ENCODE measurements at places on chromosomes 3 and 15.

GRCh38 chr15:29596266-29596665, 226.0 kb downstream of the TJP1 start:
- peak; percentile 7 for DNase-seq

GRCh38 chr3:15148614-15149013, 49.7 kb upstream of the RBSN start:
- no peak for DNase-seq

DNA sequence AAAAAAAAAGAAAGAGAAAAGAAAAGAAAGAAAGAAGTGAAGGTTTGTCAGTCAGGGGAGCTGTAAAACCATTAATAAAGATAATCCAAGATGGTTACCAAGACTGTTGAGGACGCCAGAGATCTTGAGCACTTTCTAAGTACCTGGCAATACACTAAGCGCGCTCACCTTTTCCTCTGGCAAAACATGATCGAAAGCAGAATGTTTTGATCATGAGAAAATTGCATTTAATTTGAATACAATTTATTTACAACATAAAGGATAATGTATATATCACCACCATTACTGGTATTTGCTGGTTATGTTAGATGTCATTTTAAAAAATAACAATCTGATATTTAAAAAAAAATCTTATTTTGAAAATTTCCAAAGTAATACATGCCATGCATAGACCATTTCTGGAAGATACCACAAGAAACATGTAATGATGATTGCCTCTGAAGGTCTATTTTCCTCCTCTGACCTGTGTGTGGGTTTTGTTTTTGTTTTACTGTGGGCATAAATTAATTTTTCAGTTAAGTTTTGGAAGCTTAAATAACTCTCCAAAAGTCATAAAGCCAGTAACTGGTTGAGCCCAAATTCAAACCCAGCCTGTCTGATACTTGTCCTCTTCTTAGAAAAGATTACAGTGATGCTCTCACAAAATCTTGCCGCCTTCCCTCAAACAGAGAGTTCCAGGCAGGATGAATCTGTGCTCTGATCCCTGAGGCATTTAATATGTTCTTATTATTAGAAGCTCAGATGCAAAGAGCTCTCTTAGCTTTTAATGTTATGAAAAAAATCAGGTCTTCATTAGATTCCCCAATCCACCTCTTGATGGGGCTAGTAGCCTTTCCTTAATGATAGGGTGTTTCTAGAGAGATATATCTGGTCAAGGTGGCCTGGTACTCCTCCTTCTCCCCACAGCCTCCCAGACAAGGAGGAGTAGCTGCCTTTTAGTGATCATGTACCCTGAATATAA, 2.0 kb downstream of the B2M start:
- DNase-seq: peak; percentile 42

- no peak for DNase-seq
Observed at GRCh38 chr3:180329847-180330246, 272.1 kb upstream of the TTC14 start.

GRCh38 chr3:16174026-16174355, 489 bp upstream of the GALNT15 start:
- DNase-seq: peak; percentile 3

DNA sequence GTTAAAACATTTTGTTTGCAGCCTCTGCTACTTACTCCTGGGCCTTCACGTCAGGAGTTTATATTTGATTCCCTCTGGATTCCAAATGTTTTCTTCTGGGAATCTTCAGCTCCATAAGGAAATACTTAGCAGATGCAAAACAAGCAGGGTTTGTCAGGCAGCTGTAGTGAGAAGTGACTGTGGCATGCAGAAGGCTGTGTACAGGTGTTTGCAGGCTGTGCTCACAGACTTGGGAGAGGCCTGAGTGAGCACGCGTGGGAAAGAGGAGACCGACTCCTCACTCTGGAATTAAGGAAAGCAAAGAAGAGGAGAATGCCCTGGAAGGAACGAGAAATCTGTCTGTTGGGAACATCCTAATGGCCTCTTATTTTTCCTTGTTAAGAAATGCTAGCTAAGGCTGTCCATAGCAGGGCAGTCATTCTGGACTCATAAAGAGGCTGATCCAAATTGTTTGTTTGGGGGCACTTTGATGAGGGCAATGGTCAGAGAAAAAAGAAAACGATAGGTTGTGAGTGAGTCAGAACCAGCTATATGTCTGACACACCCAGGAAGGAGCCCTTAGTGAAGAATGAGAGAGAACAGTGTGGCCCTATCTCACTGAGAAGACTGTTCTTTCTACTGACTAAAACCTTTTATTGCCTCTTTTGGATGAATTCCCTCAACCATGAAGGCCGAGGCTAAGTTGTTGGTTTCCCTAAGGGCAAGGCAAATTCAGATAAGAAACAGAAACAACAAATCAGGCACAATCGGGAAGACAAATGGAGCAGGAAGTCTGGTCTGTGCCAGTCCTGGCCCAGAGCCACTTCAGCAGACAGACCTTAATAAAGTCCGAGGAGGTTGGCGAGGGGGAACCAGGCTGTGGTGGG, 82.6 kb downstream of the TGFBR2 start:
- DNase-seq: no peak

GRCh38 chr15:73004462-73004861, 47.8 kb upstream of the NEO1 start:
- no peak for DNase-seq

- no peak for DNase-seq
Observed at GRCh38 chr15:49979705-49980382, 139.2 kb downstream of the ATP8B4 start.

GRCh38 chr3:144032531-144033239, 61.1 kb downstream of the DIPK2A start:
- DNase-seq: no peak

DNA sequence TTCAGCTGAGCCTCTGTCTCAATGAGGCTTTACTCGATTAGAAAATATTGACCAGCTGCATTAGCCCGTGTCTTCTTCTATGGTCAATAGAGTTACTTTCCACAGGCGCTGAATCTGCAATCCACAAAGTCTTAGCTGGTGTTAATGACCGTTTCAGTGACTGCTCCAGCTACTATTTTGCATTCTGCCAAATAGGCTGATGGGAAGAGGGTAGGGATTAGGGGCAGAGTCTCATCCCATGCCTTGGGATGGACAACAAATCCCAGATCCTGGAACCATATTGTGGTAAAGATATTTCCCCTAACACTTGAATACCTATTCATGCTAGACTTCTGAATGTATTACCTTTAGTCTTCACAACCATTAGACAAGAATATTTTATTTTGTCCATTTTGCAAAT, 29.5 kb upstream of the MAGI1 start:
- no peak for DNase-seq

DNA sequence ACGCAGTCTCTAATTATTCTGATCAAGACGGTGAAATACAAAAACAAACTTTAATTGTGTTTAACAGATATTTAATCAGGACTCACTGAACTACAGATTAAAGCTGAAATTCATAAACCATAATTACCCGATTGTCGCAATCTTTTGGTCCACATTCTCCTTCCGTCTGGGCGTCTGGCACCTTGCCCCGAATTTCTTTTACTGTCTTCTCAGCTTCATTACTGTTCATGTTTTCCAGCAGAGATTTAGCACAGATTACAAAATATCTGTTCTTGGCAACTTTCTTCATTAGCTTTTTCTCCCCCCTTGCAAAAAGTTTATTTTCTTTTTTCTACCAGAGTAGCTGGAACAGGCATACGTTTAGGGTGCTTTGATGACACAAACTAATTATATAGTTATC, 271.4 kb downstream of the TIGIT start:
- DNase-seq: no peak

DNA sequence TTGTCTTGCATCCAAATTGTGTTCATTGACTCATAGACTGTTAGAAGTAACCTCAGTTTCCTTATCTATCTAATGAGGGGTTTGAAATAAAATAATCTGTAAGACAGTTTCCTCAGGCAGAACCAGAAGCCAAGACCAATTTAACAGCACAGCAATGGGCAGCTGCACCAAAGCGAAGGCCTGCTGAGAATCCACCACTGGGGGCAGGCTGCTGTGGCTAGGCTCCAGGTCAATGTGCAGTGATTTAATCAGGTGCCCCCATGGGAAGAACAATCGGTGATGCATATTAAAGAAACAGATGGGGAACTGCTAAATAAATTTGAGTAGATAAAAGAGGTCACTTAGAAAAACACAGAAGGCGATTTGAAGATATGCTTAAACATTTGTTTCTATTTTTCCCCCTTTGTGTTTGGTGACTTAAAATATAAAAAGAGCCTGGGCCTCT, 28.0 kb upstream of the TMOD3 start:
- peak; percentile 46 for DNase-seq

DNA sequence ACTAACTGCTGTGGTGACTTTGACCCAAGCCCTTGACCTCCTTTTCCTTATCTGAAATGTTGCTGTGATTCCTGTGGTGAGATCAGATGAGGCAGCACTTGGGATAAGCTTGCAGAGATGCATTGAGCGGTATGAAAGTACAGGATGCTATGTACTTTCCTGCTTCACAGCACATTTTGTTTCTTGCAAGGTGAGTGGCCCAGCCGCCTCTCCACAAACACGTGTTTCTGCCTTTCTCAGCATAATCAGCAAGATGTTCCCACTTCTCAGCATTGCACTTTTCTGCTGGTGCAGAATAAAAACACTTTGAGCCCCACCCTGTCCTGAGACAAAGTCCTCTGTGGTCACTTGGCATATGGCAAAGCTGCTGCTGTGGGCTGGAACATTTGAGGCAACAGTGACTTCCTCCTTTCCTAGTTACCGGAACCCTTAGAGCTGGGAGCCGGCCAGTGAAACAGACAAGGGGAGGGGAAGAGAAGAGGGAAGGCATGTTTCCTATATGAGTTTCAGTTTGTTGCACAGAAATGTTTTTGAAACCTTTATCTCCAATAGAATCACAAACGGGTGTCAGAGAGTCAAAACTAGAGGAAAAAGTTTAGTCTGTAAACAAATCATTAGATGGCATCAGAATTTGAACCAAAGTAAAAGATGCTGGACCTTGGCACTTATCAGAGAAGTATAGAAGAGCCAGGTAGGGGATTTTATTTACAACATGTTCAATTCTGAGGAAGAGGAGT, 5.0 kb downstream of the NUDT16 start:
- no peak for DNase-seq

DNA sequence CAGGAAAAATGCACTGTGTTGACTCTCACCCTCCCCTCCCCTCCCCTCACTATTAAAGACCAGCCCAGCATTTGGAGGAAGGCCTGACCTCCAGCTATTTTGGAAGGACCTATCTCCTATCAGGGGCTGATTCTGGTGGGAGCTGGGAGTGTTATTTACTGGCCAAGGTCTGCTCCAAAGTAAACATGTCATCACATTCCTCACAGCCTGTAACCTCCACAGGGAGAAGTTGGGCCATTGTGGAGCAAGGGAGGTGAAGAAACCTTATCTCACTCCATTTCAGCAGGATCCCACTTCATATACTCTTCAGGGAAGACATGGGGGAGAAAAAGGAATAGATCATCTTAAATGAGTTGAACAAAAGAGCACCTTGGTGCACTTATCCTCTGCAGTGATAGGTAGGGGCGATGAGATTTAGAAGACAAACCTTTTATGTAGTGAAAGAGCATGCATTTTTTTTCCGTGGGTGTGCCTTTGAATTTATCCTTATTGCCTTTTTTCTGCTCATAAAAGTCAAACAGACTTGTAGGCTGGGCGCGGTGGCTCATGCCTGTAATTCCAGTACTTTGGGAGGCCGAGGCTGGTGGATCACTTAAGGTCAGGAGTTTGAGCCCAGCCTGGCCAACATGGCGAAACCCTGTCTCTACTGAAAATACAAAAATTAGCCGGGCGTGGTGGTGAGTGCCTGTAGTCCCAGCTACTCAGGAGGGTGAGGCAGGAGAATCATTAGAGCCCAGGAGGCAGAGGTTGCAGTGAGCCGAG, 15.6 kb upstream of the FLNB start:
- DNase-seq: no peak

- DNase-seq: no peak
Observed at GRCh38 chr3:53594276-53594675, 99.9 kb downstream of the CACNA1D start.

GRCh38 chr15:30924353-30924752, 20.6 kb downstream of the FAN1 start:
- no peak for DNase-seq

All from NCI-H1694 treated with DMSO at 0.1 percent for 48 hours (cell line).